Urinary bladder (tissue), 4 donors: ENCODE measurements at places on chromosomes 2 and 18. TPM values are rescaled to one million over a fixed set of nuclear protein-coding genes. Genes with fewer than 3 reads are reported as not detected.

MYOM1 gene
- total RNA-seq = 41.9 TPM

GAREM1 gene
- 15.9 TPM for total RNA-seq

CD8B gene
- total RNA-seq = not detected

EPHA4 gene
- total RNA-seq = 41.3 TPM

RGPD3 gene
- 1.6 TPM for total RNA-seq

TMEM169 gene
- 0.85 TPM for total RNA-seq

DNA sequence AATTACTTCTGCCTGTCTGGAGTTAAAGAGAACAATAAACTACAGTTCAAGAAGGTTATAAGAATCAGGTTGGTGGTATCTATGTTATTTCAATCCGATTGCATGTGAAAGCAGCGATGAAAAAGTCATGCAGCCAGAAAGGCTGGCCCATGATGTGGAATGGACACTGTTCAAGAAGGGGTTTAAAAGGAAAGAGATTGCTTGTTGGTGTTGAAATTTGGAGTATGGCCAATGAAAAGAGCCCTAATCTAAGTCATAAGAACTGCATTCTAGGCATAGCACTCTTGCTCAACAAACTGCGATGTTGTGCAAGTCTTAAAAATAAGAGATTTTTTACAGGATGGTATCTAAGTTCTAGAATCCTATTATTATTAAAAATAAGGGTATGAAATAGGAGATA, 61.3 kb downstream of the EFEMP1 start:
- no peak for DNase-seq

- DNase-seq = no peak
Measured at GRCh38 chr2:136727973-136728699, 37.2 kb upstream of the THSD7B start.

DNA sequence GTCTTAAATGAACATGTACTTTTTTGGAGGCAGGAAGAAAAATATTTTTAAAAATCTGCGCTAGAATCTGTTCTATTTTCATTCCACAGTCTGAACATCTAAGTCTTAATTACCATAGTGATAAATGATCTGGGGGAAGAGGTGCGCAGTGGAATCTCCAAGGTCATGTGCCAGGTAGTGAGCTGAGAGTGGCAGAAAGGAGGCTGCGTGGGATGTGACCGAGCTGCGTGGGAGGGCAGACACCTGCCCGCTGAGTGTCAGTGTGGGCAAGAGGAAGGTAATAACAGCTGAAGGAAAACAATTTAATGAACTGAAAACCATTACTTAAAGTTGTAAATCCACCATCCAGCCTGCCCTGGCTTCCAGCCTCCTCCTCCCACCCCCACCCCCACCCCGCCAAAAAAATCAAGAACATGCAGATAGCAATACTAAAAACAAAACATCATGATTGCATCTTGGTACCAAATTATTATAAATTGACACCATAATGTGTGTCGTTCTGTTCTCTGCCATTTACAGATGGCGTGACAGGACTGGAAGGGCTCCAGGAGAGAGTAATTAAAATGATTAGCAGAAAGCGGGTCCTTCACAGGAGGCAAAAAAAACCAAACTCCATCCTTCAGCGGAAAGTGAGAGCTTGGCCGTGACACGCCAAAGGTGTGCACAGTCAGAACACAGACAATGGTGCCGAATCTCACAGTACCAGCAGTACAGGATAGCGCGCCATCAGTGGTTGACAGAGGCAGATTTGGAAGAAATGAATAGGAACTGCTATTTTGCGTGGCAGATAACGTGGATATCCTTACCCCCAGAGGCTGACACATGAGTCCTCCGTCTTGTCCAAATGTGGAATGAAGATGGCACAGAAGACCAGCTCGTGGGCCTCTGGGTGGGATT, 11.4 kb upstream of the DTNB start:
- DNase-seq = no peak

DNA sequence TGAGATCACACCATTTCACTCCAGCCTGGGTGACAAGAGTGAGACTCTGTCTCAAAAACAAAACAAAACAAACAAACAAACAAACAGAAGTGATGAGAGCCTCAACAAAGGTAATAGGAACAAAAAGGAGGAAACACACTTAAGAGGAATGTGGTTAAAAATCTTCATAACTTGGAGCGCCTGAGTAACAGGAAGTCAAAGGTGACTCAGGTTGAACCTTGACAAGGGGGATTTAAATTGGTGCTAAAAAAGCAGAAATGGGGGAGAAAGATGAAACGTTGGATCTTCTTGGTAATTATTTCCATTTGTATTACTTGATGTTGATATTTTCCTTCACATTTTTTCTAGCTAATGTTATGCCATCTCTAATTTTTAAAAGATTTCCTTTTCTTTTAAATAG, 318.5 kb upstream of the TCF4 start:
- DNase-seq = no peak

- no peak for DNase-seq
Measured at GRCh38 chr2:99624677-99625076, 134.9 kb upstream of the REV1 start.

- no peak for DNase-seq
Measured at GRCh38 chr2:34365932-34366331, 766.8 kb upstream of the FAM98A start.

- no peak for DNase-seq
Measured at GRCh38 chr2:96710985-96711384, 28.9 kb downstream of the LMAN2L start.
